Skeletal muscle cell (primary cell): ENCODE measurements at places on chromosomes 1 and 21.

GRCh38 chr1:110425612-110426152 is 18.2 kb upstream of the LAMTOR5 start:
- no peak for DNase-seq

GRCh38 chr1:53710584-53710983 is 28.4 kb downstream of the GLIS1 start:
- DNase-seq = no peak

- DNase-seq = no peak
Observed at GRCh38 chr21:17514124-17514845, 1.4 kb downstream of the CXADR start.

GRCh38 chr1:223248770-223249140 is 105.7 kb upstream of the TLR5 start:
- DNase-seq = no peak

DNA sequence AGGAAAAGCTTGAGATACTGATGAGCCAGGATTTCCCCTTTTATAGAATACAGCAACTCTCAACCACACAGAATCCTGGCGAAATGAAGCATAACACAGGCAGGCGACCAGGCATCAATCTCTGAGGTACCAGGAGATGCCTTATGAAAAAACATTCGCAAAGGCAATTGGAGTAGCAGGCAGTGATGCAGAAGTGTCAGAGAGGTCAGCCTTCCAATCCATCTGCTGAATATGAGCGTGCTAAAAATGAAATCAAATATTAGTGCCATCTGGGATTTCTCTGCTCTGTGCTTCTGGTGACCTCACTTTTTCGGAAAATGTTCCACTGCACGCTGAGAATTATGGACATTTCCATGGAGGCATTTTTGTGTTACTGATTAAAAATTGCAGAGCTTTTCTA is 258.8 kb downstream of the VAV3 start:
- no peak for DNase-seq

DNA sequence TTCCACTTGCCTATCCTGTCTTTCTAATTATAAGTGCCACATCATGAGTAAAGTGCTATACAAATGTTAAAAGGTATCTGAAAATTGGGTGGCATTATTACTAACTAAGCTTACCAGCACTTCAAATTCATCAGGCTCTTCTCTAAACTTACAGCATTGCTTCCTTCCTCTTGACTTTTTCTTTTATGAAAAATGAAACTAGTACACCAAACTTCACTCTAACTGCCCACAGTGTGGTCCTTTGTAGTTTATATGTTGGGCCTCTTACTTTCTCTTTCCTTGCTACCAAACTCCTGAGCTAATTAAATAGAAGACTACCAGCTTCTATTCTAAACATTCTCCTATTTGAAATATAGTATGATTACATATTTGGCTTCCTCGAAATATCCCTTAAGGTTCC is 81.8 kb downstream of the NOTCH2 start:
- no peak for DNase-seq

- no peak for DNase-seq
Observed at GRCh38 chr1:1857096-1857703, 33.7 kb downstream of the GNB1 start.

DNA sequence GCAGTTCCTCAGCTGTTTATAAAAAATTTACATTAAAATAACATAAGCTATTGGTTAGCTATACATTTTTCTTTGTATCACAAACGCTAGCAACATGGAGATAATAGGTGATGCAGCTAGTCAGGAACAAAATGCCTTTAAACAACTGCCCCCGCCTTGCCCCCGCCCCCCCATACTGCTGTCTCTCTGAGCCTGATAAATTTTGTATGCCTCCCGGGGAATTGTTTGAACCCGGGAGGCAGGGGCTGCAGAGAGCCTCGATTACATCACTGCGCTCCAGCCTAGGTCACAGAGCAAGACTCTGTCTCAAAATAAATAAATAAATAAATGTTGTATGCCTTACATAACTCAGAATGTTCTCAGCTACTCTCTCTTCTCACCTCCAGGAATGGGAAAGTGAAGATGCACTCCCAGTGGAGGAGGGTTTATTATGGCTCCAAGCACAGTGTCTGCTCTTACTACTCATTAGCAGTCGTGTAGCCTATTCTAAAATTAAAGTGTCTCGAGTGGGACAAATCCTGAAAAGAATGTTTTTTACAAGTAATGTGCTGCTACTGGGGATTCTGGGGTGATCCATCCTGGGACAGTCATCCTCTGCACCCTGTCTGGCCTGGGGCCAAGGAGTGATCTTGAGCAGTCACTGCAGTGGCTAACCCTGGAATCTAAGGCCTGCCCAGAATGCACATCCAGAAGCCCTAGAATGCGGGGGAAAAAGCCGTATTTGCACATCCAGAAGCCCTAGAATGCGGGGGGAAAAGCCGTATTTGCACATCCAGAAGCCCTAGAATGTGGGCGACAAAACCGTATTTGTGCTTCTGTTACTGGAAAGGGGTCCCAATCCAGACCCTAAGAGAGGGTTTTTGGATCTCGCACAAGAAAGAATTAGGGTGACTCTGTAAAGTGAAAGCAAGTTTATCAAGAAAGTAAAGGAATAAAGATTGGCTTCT is 39.4 kb upstream of the ZNF496 start:
- no peak for DNase-seq

DNA sequence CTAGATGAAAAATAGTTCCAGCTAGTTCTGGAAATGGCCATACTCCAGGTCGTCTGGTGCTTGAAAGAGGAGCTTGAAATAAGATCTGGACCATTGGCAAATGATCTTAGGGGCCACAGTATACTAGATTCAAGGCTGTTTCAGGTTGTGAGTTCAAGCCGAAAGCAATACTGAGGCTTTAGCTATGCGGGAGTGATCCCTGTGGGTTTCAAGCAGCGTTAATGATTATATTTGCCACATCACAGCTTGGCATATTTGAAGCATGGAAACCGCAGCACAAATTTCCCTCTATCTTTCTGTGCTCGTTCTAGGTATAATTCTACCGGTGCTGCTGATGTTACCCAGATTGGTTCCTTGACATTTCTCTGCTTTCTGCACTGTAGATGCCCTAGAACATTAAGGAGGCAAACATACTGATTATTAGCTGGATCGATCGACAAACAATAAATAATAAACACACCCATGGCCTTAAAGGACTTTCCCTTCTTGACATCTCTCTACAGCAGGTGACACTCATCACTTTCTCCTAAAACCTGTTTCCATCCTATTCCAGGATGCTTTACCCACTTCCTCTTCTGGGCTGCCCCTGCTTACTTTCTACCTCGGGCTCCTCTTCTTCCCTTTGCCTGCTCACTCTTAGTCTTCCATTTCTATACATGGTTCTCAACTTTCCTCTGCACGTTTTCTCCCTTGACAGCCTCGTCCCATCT is 40.6 kb upstream of the LYST start:
- DNase-seq = no peak

DNA sequence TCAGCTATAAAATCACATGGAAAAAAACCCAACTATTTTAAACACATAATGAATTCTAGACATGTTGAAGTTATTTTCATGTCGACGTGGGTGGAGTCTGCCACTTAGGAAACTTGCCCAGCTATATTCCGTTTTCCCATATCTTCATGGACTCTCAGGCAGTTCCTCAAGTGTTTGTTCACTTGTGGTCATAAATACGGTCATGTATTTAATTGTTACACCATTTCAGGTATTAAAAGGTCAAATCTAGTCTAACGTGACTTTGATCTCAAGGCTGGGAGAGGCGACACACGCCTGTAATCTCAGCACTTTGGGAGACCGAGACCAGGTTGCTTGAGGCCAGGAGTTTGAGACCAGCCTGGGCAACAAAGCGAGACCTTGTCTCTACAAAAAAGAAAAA is 346.9 kb downstream of the PBX1 start:
- DNase-seq = no peak

DNA sequence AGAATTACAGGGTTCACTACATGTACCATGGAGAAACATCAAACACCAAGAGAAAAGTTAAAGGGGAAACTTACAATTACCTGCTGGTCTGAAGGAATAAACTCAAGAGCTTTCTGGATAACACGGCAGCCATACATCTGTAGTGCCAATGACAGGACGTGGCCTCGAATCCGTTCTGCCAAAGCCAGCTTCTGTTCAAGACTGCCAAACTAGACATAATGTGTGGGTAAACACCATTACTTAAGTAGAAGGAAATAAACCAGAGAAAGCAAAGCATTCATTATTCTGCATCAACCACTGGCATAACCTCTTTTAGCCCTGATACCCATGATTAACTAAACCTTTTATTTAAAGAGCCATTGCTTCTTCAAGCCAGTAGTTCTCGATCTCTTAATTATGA is 41.5 kb upstream of the SDC3 start:
- no peak for DNase-seq

- no peak for DNase-seq
Observed at GRCh38 chr1:30793209-30793608, 35.6 kb upstream of the LAPTM5 start.

- DNase-seq = no peak
Observed at GRCh38 chr1:24300971-24301784, 18.0 kb upstream of the GRHL3 start.

DNA sequence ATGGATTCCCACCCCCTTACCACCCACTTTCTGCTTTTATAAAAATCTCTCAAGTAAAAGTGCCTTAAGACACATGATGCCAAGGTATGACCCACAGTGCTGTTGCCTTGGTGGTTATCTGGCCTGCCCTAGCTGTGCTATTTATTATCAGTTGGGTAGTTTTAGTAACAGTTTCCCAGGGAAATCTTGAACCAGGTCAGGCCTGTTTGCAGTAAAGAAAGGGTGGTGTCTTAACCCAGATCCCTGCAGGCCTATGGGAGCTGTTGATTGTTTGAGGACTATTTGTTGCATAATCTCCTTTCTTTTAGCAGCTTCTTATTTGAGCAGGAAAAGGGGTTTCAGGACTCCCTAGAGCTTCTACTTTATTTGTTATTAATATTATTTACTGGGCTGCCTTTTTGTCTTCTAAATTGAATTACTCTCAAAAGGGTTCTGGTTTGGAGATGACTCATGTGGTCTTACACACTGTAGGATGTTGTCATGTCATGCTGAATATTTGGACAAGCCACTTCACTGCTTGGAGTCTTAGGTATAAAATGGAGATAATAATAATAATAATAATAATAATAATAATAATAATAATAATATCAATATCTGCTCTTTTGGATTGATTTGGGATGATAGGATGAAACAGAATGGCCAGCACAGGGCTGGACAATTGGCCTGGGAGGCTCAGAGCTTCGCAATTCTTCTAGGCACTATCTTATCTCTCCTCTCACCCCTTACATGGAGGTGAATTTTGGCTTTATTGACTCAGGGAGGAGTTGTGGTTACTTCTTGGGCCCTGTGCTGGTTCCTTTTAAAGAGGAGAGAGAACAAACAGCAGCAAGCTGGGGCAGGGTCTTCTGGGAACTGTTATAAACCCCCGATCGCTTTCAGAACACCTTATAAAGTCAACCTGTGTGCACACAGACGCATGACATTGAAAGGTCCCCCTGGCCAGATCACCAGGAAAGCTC is 252.1 kb downstream of the PRDM2 start:
- DNase-seq = peak; percentile 34

GRCh38 chr1:77825131-77825709 is 45.8 kb downstream of the MIGA1 start:
- DNase-seq = peak; percentile 73

GRCh38 chr21:45449658-45450422 is 44.9 kb downstream of the COL18A1 start:
- DNase-seq = no peak

DNA sequence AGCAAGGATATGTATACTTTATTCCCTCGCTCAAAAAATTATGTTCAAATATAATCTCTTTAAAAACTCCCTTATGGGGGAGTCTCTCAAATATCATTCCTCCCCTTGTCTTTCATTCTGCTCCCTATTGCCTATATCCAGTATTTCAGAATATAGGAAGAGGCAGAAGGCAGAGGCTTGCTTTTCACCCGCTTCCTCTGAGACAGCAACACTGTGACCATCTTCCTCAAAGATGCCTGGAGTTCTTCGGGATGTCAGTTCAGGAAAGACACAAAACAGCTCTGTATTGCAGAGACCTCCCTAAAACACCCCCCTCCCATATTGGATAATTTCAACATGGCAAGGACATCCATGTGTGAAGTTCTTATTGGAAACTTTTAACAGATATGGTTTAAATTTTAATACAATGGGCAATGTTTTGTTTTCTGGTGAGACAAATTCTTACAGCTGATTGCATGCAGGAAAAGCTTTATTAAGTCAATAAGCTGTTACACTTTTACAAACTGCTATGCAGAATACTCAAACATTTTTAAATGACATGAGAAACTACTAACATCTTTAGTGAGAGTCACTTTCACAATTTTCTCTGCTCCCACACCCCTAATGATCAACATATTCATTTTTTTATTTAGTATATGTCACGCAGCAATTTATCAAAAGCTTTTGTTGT is 4.8 kb downstream of the DIRAS3 start:
- DNase-seq = no peak

DNA sequence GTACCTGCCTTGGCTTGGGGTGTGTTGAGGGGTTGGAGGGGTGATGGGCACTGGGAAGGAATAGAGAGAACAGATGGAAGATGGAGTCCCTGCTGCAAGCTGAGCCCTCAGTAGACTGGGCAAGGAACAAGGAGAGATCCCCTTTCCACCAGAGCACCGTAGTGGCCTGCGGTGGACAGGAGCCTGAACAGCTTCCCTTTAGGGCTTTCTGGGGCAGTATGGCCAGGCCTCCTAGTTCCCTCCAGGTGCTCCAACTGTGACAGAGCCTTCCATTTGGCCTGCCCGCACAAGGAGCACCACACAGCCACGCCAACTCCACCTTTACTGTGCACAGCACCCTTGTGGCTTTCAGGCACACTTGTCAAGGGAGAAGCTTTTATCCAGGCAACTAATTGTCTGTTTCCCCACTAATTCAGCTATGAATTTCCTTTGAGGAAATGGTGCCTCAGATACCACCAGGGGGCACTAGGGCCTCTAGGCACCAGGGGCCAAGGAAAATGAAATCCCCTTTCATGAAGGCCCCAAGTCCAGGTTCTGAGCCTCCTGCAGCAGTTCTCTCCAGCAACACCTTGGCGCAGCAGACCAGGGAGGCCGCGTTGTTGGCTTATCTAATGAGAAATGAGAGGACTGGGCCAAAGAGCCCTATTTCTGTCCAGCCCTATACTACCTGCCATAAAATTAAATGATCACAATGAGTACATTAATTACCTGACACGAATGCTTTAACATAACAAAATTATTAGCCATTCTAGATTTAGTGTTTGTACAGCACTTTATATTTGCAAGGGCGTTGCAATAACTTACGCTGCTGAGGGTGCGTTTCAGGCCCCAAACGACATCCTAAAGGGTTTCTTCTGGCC is 23.1 kb upstream of the ERI3 start:
- DNase-seq = no peak

GRCh38 chr1:196701144-196701543 is 49.3 kb downstream of the CFH start:
- DNase-seq = no peak

DNA sequence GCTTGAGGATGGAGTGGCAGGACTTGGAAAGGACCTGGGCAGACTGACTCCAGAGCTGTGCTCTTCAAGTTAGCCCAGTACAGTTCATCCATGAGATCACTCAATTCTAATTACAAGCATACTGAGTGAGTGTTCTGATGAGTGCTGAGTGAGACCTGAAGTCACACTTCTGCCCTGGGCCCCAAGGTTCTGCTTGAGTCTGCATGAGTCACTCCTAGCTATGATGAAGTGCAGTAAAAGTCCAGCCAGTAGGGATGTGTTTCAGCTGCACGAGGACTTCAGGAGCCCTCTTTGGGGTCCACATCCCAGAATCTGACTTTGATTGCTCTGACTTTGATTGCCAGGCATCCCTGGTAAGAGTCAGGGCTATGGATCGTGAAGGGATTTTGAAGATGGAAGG is 35.8 kb downstream of the PLEKHA6 start:
- peak; percentile 63 for DNase-seq
